ENCODE measurements at places on chromosomes 6 and 20.

DNA sequence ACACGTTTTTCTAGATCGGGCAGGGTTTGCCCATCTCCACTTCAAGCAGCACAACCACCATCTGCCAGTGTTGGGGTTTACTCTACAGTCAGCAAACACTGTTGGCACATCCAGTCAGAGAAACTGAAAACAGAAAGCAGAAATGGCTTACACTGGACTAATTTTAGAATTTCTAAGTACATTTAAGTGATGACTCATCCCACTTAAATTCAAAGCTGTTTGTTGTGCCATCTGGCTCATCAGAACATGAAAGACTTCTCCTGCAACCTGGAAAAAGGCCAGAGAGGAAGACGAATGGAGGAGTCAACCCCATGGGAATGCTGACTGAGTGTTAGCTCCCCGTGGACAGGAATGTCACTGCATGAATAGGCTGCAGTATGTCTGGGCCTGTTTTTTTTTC lies 21.8 kb downstream of the FAM209B start:
- no peak for DNase-seq

DNA sequence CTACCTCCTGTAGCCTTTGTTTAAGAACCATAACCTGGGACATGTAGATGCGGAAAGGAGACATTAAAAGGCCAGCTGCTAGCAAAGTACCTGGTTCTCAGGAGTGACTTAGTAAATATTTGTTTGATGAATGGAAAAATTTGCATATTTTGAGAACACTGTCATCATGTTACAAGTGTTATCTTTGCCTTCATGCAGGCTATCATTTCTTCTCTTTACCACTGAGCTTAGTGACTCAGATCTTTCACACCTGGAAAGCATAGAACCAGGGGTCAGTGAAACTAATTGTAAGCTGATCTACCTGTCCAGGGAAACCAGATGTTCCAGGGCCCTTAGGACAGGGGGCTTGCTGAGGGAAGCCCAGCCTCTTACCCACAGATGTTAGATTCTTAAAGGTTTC lies 5.4 kb downstream of the ZFP57 start:
- DNase-seq = no peak

- DNase-seq = no peak
These were observed 96.7 kb downstream of the SLX4IP start for GRCh38 chr20:10531848-10532247.

- DNase-seq = no peak
These were observed 53.5 kb downstream of the TCP11 start for GRCh38 chr6:35087361-35088280.

DNA sequence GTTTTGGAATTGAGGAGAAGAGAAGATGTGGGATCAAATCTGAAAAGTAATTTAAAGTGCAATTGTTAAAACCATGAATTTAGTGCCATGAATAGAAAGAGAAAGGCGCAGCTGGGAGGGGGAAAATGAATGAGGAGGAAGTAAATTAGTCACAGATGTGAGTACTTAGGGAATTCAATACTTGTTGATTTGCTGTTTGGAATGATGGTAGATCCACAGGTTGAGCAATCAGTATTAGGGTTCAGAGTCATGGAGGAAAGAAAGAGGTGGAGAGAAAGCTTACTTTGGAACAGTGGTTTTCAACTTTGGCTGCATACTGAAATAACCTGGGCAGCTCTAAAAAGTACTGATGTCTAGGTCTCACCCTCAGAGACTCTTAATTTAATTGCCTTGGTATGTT lies 229.7 kb upstream of the ASCC3 start:
- DNase-seq = no peak

DNA sequence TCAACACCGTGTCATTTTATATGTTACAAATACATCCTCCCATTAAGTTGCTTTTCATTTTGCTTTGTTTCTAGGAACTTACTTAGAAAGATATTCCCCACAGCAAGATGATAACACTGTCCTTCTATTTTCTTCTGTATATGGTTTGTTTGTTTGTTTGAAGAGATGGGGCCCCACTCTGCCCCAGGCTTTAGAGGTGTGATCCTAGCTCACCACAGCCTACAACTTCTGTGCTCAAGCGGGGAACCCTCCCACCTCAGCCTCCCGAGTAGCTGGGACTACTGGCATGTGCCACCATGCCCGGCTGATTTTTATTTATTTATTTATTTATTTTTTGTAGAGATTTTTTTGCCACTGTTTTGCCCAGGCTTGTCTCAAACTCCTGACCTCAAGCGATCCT lies 14.2 kb upstream of the GMDS start:
- DNase-seq = no peak

GRCh38 chr6:14361297-14361696 lies 243.7 kb downstream of the CD83 start:
- no peak for DNase-seq

GRCh38 chr20:59646487-59646886 lies 42.1 kb downstream of the PHACTR3 start:
- no peak for DNase-seq

GRCh38 chr6:98971303-98971702 lies 23.6 kb upstream of the FBXL4 start:
- no peak for DNase-seq

GRCh38 chr6:25629198-25629576 lies 22.8 kb upstream of the SCGN start:
- DNase-seq = no peak

- DNase-seq = no peak
These were observed 9.6 kb downstream of the MOXD1 start for GRCh38 chr6:132391391-132392269.

GRCh38 chr6:52904562-52905279 lies 4.8 kb downstream of the GSTA3 start:
- no peak for DNase-seq

- no peak for DNase-seq
These were observed 10.5 kb downstream of the GNAS-AS1 start for GRCh38 chr20:58839991-58840747.

DNA sequence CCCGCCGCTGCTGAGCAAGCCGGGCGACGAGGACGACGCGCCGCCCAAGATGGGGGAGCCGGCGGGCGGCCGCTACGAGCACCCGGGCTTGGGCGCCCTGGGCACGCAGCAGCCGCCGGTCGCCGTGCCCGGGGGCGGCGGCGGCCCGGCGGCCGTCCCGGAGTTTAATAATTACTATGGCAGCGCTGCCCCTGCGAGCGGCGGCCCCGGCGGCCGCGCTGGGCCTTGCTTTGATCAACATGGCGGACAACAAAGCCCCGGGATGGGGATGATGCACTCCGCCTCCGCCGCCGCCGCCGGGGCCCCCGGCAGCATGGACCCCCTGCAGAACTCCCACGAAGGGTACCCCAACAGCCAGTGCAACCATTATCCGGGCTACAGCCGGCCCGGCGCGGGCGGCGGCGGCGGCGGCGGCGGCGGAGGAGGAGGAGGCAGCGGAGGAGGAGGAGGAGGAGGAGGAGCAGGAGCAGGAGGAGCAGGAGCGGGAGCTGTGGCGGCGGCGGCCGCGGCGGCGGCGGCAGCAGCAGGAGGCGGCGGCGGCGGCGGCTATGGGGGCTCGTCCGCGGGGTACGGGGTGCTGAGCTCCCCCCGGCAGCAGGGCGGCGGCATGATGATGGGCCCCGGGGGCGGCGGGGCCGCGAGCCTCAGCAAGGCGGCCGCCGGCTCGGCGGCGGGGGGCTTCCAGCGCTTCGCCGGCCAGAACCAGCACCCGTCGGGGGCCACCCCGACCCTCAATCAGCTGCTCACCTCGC lies 1.5 kb downstream of the ARID1B start:
- peak; percentile 50 for DNase-seq

GRCh38 chr20:745683-746301 lies 22.5 kb downstream of the SLC52A3 start:
- no peak for DNase-seq

DNA sequence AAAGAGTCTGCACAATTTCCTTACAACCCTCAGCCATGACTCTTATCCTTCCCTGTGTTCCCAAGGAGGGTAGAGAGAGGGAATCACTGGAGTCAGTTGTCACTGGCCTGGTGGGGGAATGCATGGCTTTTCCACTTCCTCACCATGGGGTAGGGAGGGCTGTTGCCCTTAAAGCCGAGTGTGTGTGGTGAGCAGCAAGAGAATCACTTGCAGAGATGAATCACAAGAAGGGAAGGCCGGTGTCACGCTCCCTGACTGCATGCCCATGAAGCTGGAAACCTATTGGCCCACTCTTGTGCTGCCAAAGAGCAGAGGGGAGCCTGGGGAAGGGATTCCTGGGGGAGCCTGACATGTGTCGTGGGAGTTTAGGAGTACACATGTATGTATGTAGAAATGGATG lies 18.1 kb upstream of the BMP6 start:
- DNase-seq = no peak

- no peak for DNase-seq
These were observed 287.6 kb downstream of the PHF3 start for GRCh38 chr6:63923139-63923739.

- DNase-seq = no peak
These were observed 536.3 kb downstream of the CDH26 start for GRCh38 chr20:60494476-60494875.

DNA sequence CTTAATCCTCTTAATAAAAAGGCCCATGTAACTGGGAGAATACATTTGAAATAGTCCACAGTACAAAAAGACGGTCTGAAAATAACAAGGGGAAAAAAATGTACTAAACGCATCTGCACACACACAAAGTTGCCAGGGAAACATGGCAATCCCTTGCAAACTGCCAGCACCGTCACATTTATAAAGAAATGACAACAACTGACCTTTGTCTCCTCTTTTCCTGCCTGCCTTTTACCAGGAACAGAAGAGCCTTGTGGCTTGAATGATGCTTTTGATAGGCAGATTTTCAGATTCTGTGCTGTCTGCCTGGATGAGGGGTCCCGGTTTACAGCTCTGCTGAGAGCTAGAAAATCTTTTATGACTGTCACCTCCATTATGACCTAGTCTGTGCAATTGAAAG lies 308.6 kb upstream of the ZFP64 start:
- no peak for DNase-seq

- DNase-seq = no peak
These were observed 98.6 kb downstream of the NDUFAF5 start for GRCh38 chr20:13883425-13883824.

GRCh38 chr6:43673444-43674084 lies 14.0 kb downstream of the MRPS18A start:
- no peak for DNase-seq

- no peak for DNase-seq
These were observed 29.9 kb downstream of the FBXO30 start for GRCh38 chr6:145784683-145785082.

- no peak for DNase-seq
These were observed 283.9 kb downstream of the SMOC2 start for GRCh38 chr6:168724669-168725570.

- no peak for DNase-seq
These were observed 30.5 kb downstream of the MDGA1 start for GRCh38 chr6:37667050-37667814.

DNA sequence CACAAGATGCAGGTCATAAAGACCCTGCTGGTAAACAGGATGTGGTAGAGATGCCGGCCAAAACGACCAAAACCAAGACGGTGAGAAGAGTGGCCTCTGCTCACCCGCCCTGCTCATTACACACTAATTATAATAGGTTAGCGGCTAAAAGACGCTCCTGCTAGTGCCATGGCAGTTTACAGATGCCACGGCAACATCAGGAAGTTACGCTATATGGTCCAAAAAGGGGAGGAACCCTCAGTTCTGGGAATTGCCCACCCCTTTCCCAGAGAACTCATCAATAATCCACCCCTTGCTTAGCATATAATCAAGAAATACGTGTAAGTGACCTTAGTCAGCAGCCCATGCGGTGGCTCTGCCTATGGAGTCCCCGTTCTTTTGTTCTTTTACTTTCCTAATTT lies 17.6 kb downstream of the BHLHE23 start:
- no peak for DNase-seq

- DNase-seq = no peak
These were observed 2.0 kb downstream of the CTNNBL1 start for GRCh38 chr20:37695684-37696342.

DNA sequence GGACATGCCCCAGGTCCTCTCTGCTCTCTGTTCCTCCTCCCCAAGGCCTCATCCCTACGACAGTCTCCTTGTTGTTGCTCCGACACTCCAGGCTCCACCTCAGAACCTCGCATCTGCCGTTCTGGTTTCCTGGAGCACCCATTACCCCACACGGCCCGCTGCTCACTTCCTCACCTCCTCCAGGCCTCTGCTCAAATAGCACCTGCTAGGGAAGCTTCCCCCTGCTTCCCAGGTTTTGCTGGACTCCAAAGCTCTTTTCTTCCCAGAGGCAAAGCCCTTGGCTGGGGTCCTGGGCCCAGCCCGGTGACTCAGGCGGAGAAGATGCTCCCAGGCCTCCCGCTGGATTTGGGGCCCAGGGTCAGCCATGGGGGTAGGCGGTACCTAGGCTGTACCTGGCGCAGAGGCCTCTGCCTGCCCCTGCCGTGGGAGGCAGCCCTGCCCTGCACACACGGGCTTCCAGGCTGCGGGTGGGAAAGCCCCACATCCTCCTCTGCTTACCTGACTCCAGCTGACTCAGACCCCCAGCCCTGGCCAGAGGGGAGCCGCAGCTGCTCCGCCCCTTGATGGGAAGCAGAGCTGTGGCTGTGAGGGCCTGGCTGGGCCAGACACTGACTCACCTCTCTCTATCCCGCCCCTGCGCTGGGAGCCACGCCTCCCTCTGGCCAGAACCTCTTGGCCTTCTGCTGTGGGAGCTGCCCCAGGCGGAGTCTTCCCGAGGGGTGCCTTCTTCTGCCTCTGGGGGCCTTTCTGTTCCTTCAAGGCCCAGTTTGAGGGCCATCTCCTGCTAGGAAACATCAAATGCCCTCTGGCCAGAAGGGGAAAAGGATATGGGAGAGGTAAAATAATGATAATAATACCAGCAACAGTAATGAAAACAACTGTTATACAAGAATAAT lies 130.5 kb downstream of the CEBPB start:
- DNase-seq = no peak

DNA sequence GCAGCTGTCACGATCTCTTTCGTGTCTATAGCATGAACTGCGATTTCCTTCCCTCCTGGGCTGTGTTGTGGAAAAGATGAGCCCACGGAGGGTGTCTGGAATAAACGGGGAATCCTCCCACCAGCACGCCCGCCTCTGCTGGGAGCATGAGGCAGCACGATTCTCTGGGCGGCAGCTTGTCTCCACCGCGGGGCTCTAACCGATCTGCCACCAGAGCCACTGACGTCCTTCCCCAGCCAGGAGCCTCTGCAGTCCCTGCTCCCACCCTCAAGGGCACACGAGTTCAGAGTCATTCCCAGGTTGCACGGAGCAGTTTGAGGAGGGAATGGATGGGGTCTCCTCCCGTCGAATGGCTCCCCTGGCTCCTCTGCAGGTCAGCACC lies 197.6 kb downstream of the DLL1 start:
- no peak for DNase-seq

- no peak for DNase-seq
These were observed 196.4 kb downstream of the SIM1 start for GRCh38 chr6:100268326-100268725.

- no peak for DNase-seq
These were observed 134.8 kb upstream of the BEND6 start for GRCh38 chr6:56820060-56820459.

DNA sequence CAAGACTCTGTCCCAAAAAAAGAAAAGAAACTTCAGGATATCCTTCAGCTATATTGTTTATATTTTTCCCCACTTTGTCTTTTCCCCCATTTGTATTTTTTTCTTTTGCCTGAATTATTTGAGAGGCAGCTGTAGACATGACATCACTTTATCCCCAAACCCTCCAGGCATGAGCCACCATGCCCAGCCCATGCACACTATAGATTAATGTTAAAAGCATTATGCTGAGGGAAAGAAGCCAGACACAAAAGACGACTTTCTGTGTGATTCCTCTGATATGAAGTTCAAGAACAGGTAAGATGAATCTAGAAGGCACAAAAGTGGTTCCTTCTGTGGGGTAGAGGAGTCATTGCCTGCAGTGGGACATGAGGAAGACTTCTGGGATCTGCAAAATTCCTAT lies 16.4 kb downstream of the CEBPB start:
- DNase-seq = no peak

- DNase-seq = no peak
These were observed 13.1 kb upstream of the BCAS1 start for GRCh38 chr20:54083459-54083858.
